ENCODE measurements at places on chromosomes 16 and 17. TPM values are rescaled to one million over a fixed set of nuclear protein-coding genes. Genes with fewer than 3 reads are reported as not detected.

HID1 gene
- total RNA-seq: 22.7 TPM

COX6A2 gene
- not detected for total RNA-seq

MPP3 gene
- 15.9 TPM for total RNA-seq

SLC25A19 gene
- 15.3 TPM for total RNA-seq

NTN3 gene
- not detected for total RNA-seq

NACA2 gene
- total RNA-seq: not detected

RNU2-1 gene
- not detected for total RNA-seq

SLC13A2 gene
- 0.12 TPM for total RNA-seq

CES5A gene
- not detected for total RNA-seq

SPN gene
- total RNA-seq: not detected

CCL15 gene
- not detected for total RNA-seq

PRSS53 gene
- total RNA-seq: 0.64 TPM

CCL4 gene
- 0.29 TPM for total RNA-seq

CCL11 gene
- total RNA-seq: not detected

GNGT2 gene
- total RNA-seq: 0.72 TPM

CD68 gene
- total RNA-seq: 33.6 TPM

ZFP90 gene
- 6.9 TPM for total RNA-seq

MYH8 gene
- not detected for total RNA-seq

KRTAP2-3 gene
- not detected for total RNA-seq

RBFOX1 gene
- not detected for total RNA-seq

KRTAP3-1 gene
- not detected for total RNA-seq

OTOP3 gene
- not detected for total RNA-seq

ANKRD13B gene
- total RNA-seq: 30.0 TPM

KLHL10 gene
- not detected for total RNA-seq

RHBDF2 gene
- total RNA-seq: 74.5 TPM

CA4 gene
- total RNA-seq: not detected
